ENCODE measurements at places on chromosomes 4 and X. TPM values are rescaled to one million over a fixed set of nuclear protein-coding genes. Genes with fewer than 3 reads are reported as not detected.

Gene PGAM4
- not detected for total RNA-seq

Gene SH2D1A
- 0.47 TPM for total RNA-seq

Gene CEP135
- total RNA-seq: 13.1 TPM

Gene POU3F4
- 2.0 TPM for total RNA-seq

Gene FOXR2
- total RNA-seq: not detected

Gene GUCY1B1
- 33.1 TPM for total RNA-seq

All from metanephros (tissue), 2 donors.